ENCODE measurements at places on chromosomes 7 and 10.

- no peak for DNase-seq
Measured at GRCh38 chr7:68622500-68622899, 975.8 kb upstream of the AUTS2 start.

DNA sequence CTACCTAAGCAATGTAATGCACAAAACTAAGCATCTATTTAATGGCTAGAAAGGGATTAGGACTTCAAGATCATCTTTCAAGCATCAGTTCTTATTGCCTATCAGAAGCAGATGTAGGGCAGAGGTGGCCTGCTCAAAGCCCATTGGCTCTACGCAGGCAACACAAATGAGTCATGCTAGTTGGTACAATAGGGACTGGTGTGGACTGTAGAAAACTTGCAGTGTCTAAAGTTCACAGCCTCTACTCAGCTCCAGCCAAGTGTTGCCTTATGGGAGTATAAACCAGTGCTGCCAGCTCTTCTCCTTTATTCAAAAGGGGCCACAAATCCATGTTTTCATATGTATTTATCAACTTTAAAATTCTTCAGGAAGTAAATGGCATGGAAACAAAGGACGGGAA is 31.7 kb downstream of the ASAH2 start:
- DNase-seq, result no peak

DNA sequence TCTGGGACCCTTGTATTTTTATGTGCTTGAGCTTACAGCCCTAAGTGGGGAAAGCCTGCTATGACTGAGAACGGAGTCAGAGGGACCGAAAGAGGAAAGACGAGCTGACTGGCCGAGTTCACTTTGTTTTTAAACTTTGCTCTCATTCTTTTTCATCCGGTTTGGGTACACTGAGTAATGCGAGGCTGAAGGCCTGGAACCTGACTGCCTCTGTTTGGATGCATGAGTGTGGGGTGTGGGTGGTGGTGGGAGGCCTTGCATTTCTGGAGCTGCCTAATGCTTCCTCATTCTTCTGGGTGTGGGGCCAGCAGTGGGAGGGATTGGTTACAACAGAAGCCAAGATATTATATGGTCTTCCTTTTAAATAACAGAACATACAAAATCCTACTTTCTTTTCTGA is 155.5 kb downstream of the BUB3 start:
- DNase-seq, result no peak

- no peak for DNase-seq
Measured at GRCh38 chr7:153682628-153683027, 369.6 kb upstream of the DPP6 start.

DNA sequence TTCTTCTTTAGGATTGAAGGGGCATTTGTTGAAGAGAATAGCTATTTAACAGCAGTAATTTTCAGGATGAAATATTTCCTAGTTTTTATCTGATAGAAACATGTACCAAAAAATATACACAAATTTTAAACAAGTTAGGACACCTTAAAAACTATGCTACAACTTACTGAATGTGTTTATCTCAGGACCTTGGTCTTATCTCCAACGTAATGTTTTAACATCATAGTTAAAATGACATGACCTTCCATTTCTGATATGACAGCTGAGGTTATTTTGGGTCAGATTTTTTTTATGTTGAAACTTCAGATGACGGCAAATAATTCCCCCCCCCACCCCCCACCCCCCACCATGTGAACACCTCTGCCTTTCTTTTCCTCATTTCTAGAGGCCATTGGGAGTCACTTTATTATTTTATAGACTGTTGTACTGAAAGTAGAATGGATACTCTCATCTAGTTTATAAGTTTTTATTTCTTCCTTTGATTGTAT is 8.0 kb downstream of the MRLN start:
- DNase-seq, result no peak

DNA sequence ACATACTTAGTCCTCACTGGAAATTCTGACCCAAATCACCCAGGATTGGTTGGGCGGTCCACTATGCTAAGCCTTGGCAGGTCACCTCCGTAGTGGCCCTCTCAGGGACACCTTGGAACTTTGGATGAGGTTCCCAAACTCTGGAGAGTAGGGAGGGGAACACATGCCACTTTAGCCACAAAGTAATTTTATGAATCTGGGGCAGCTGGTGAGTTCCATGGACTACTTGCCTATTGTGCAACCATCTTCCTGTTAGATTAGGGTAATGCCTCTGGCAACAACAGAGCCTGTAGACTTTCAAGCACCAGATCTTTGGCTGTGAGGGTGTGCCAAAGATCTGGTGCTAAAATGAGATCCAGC is 77.7 kb downstream of the ITGB8 start:
- DNase-seq, result no peak

DNA sequence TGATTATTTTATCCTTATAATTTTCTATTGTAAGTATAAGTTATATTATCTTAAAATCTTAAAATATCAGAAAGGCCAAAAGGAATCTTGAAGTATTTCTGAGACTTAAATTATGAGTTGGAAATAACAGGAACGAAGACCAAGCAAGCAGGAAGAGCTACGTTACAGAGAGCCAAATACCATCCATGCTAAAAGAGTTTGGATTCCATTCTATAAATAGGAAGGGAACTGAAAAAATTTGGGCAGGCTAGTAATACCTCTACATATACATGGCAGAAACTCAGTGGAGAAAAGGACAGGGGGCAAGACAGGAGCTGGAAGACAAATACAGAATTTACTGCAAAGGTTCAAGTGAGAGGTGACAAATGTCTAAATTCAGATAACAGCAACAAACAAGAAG is 16.7 kb downstream of the ITGB1 start:
- DNase-seq, result no peak

- DNase-seq, result no peak
Measured at GRCh38 chr7:124349443-124349842, 316.6 kb upstream of the TMEM229A start.

DNA sequence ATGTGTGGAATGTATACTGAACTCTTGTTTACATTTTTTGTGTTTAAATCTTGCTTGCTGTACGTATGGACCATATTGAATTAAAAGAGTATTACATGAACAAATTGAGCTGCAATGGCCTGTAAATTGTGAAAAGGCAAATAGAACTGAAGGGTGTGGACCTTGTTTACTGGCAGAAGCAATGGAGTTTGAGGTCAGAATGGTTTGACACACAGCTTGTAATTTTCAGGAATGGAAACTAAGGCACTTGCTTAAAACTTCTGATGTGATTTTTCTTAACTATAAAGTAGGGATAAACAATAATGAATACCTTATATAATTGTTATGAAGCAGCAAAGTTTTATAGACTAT is 33.9 kb upstream of the COBL start:
- DNase-seq, result no peak

- DNase-seq, result no peak
Measured at GRCh38 chr7:101519324-101520023, 109.6 kb downstream of the MYL10 start.

GRCh38 chr7:157436763-157437480 is 100.1 kb downstream of the DNAJB6 start:
- no peak for DNase-seq

DNA sequence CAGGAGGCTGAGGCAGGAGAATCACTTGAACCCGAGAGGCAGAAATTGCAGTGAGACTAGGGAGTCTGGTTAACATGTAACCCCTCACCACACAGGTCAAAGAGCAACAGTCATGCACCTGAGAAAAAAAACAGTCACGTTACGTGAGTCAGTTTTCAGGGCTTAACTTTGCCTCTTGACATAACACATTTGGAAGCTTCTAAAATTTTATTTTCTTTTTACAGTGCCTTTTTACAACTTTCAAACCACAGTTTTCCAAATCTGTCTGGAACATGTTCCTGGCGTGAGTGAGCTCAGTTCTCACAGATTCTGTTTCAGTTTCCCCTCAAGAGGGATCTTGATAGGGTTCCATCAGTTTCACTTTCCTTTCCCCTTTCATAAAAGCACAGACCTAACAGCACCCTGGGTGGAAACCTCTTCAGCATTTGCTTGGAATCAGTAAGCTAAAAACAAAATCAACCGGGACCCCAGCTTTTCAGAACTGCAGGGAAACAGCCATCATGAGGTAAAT is 4.4 kb downstream of the IFIT3 start:
- peak; percentile 69 for DNase-seq

DNA sequence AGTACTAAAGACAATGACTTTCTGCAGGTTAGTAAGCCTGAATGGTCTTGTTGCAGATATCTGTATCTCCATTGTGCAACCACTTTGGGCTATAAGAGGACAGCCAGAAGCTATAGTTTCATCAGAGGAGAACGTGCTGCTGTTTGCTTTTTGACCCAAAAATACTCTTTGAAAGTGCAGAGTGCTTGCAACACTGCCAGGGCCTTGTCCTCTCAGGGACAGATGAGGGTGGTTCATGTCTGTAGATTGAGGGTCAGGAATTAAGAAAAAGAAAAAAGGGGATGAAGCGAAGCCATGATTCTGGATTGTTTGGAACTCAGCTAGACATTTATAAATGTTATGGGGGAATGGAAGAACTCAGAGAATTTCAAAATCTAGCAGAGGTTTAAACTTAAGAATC is 212.5 kb downstream of the SEC23IP start:
- no peak for DNase-seq

DNA sequence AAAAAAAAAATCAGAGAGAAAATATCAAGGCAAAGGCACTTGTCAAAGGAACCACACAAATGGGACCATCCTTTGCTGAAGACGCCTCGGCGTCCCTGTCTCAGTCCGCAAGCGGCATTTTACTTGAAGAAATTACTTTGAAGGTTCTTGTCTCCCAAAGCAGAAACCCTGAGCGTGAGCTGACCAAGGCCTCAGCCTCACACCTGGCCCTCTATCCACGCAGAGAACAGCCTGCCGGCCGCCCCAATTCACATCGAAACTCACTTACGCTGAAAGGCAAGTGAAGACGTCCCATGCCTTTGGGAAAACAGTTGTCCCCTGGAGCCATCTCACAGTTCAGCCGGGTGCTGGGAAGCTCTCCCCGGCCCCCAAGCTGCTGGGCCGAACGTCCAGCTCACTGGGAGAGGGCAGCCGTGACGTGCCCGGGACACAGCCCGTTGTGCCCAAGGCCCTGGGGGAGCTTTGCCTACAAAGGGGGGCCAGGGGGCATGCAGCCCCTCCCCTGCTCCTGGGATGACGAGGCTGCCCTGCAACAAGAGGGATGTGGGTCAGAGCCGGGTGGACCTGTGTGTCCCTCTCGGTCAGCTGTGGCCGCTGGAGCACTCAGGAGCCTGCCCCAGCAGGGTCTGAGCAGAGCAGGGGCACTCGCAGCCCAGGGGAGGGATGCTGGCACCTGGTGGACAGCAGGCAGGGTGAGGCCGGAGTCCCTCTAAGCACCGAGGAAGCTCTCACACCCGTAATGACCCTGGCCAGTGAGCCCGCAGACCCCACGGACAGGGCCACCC is 49.6 kb upstream of the PDGFA start:
- no peak for DNase-seq

DNA sequence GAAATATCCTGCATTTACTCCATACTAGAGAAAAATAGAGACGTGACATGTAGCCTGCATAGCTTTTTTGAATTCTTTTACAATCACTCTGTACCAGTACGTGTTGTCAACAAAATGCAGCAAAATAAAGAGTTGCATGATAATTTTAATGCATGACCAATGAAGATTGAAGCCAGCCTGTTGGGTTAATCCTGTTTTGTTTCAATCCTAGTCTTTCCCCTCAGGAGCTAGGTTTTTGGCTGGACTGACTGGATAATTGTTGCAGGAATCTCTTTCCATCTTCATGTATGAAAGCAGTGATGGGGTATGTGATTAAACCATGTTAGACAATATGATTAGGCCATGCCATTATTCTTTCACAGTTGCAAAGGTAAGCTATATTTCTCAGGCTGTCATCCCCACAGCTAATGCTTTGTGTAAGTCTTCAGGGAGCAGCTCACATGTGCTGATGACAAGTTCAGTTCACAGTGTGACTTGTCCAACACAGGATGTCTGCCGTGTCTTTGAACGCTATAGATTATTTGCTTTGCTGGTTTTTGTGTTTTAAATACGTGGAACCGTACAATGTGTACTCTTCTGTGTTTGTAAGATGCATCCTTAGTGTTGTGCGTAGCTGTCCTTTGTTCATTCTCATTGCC is 24.4 kb downstream of the PAPSS2 start:
- DNase-seq, result no peak

- DNase-seq, result peak; percentile 5
Measured at GRCh38 chr7:142908921-142909890, 23.7 kb upstream of the TRPV6 start.

DNA sequence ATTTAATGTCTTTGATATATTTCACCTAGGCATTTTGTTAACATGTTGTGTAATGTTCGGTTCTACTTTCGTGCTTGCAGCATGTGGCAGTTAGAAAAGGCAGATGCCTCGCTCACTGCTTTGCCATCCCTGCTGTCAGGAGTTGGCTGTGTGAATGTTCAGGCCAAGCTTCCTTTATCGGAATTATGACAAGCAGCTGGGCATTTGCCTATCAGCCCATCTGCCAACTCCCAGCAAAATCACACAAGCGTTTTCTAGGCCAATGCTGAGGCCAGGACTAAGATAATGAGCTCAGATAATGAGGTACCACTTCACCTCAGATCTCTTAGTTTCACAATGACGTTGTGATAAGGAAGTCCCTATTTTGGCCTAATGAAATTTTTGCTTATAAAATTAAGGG is 212.7 kb upstream of the FAM3C start:
- no peak for DNase-seq

DNA sequence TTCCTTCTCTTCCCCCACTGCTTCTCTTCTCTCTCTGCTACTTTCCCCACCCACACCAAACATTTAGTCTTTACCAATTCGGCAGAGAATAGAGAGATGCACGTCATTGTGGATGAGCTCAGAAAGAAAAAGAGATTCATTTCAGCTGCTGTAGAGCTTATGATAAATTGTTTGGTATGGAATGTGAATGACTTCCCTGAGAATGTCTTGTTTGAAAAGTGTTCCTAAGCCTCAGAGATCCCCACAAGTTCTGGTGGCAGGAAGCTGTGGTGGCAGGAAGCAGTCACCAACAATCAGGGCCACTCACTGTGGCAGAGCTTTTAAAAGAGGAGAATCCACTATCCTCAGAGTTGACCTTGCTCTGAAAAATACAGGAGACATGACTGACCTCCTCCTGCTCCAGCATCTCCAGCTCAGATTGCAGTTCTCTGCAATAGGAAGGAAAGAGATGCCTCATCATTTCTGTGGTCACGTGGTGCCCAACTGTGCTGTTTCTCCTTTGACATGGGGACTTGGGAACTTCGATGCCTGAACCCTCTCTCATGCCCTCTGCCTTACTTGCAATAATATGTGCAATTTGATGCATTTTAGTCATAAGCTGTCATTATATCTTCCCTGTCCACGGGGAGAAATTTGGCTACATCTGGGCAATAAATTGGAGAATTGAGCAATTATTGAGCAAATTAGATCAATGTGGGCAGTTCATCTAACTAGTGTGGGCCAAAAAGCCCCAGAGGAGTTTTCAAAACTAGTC is 76.5 kb downstream of the BMPER start:
- DNase-seq, result no peak

GRCh38 chr7:22860784-22861482 is 38.3 kb upstream of the TOMM7 start:
- peak; percentile 9 for DNase-seq

DNA sequence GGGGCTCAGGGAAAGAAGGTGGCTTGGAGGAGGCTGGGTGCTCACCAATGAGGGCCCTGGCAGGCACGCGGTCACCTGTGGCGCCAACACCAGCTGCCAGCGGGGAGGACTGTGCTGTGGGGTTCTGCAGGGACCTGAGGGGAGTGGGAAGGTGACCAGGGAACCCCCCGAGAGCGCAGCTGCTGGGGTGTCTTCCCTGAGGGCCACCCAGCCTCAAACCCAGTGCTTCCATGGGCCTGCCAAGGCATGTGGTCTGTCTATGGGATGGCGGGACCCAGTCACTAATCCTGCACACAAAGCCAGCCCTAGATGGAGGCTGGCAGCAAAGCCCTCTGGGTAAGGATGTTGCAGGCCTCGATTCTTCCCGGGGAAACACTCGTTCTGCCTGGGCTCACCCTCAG is 117.1 kb downstream of the EBF3 start:
- no peak for DNase-seq

GRCh38 chr7:138354066-138354465 is 106.0 kb upstream of the TRIM24 start:
- DNase-seq, result no peak

Measured in midbrain (tissue), 1 donor.